ENCODE measurements at places on chromosomes 12 and 14. TPM values are rescaled to one million over a fixed set of nuclear protein-coding genes. Genes with fewer than 3 reads are reported as not detected.

OR6C2 gene
- not detected for total RNA-seq

RASSF9 gene
- not detected for total RNA-seq

- DNase-seq: no peak
Measured at GRCh38 chr14:60637479-60638315, 11.6 kb downstream of the SIX1 start.

DNA sequence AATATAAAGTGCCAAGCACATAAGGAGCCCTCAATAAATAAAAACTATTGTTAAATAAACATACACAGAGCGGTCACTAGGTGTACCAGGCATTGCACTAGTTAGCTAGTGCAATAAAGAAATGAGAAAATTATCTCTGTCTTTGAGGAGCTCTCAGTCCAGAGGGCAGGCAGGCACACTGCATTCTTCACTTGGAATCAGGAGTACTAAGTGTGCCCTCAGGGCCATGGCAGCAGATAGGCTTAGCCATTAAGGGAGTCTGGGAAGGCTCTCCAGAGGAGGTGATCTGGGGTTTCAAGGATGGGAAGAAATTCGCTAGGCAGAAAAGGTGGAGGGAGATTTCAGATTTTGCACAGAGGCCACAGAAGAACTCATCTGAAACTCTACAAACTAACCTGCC, 9.1 kb downstream of the ABCD4 start:
- DNase-seq: no peak

B4GALNT1 gene
- not detected for total RNA-seq

GRCh38 chr14:61099216-61099835, 118.3 kb downstream of the SLC38A6 start:
- DNase-seq: no peak

DNA sequence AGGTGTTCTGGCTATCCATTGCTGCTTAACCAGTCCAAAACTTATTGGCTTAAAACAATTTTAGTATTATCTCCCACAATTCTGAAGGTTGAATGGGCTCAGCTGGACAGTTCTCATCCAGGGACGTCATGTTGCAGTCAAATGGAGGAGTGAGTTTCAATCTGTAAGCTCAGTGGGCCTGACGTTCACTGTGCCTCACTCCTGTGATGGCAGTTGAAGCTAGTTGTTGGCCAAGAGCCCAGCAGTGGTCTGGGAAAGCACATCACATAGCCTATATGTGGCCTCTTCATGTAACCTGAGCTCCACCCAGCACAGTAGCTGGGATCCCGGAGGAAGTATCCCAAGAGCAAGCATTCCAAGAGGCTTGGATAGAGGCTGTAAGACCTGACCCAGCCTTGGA, 40.6 kb upstream of the CDKN3 start:
- no peak for DNase-seq

RNASE3 gene
- not detected for total RNA-seq

- no peak for DNase-seq
Measured at GRCh38 chr12:116694653-116695463, 43.0 kb downstream of the SPRING1 start.

SLC41A2 gene
- 4.7 TPM for total RNA-seq

- no peak for DNase-seq
Measured at GRCh38 chr14:104254735-104255400, 116.5 kb downstream of the KIF26A start.

DNA sequence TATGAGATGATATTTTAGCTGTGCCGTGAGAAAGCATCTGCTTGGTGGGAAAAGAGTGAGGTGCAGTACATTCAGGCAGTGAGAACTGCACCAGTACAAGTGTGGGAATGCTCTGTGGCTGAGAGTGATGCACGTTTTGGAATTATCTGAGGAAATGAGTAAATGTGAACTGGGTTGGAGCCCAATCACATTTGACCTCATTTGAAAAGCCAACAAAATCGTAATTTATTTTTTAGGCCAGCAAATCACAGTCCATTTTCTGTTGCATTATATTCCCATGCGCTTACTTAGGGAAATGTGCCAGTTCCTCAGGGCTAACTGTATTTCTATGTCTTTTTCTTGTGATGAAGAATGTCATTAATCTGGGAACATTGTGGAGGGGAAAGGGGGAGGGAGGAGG, 77.3 kb downstream of the SNAPC1 start:
- DNase-seq: no peak

All from CD4-positive, CD25-positive, alpha-beta regulatory T cell (primary cell).